ENCODE measurements at places on chromosomes 2 and 18. TPM values are rescaled to one million over a fixed set of nuclear protein-coding genes. Genes with fewer than 3 reads are reported as not detected.

LDLRAD4 gene
- 72.4 TPM for total RNA-seq

CFAP65 gene
- not detected for total RNA-seq

LOXHD1 gene
- total RNA-seq: 0.21 TPM

CDKL4 gene
- not detected for total RNA-seq

LIMS4 gene
- not detected for total RNA-seq

DSEL gene
- total RNA-seq: 0.82 TPM

ALPI gene
- total RNA-seq: not detected

TDRD15 gene
- total RNA-seq: not detected

ACTG2 gene
- total RNA-seq: 1.3 TPM

APLF gene
- 4.3 TPM for total RNA-seq

NFU1 gene
- 21.7 TPM for total RNA-seq

- DNase-seq: no peak
Observed at GRCh38 chr18:76515576-76515975, 20.5 kb upstream of the ZNF516 start.

GRCh38 chr2:106159866-106160785 lies 34.0 kb downstream of the UXS1 start:
- DNase-seq: peak; percentile 27

- DNase-seq: no peak
Observed at GRCh38 chr2:10054424-10054823, 11.1 kb downstream of the KLF11 start.

GRCh38 chr2:215137741-215138340 lies 585 bp downstream of the ABCA12 start:
- no peak for DNase-seq

DNA sequence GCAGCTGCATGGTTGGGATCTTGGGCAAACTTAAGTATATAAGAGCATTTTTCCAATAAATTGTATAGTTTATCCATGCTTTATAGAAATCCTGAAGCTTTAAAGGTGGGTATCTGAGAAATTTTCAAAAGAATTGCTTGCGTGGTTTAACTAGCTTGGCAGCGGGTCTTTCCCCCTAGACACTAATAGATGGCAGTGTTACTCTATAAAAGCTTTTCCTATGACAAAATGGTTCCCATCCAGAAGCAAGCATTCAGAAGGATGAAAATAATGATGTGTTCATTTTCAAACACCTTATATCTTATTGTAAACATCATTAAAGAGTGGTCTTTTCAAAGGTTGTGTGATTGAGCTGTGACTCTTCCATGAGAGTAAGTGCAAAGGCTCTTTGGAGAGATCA lies 45.9 kb downstream of the KDM3A start:
- DNase-seq: no peak

DNA sequence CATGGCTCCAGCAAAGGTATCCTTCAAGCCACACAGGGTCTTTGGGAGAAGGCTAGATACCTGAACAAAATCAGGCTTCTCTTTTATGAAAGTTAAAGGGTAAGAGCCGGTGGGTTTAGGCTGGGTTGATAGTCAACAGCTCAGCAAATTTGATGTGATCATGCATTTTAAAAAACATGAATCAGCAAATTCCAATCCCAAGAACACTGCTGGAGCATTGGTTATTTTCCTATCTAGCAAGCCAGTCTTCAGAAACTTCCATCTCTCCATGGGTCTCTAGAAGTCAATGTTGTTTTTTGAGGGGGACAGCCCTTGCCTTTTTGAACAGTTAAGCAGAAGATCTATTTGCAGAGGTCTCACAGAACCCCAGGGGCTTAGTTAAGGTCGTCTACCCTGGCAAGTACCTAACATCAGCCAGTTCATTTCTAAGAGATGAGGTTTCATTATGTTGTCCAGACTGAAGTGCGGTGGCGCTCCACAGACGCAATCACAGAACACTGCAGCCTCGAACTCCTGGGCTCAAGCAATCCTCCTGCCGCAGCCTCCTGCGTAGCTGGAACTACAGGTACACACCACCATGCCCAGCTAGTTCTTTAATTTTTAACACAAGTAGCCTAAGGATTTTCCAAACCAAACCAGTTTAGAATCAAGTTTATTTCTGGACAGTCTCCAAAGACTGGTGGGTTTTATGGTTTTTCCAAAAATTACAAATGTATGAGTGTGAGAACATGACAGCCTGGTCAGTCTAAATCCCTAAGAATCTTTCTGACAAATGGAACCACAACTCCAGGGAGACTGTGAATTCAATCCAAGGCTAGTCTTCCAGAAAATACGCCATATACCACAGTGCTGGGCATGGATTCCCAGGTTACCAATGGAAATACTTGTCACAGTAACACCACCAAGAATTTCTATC lies 4.1 kb upstream of the ZCCHC2 start:
- DNase-seq: no peak

GRCh38 chr2:112756207-112756606 lies 8.2 kb downstream of the CKAP2L start:
- DNase-seq: no peak

GRCh38 chr2:8334866-8335325 lies 347.0 kb upstream of the ID2 start:
- DNase-seq: no peak

GRCh38 chr2:80242355-80242910 lies 62.1 kb downstream of the LRRTM1 start:
- DNase-seq: no peak

GRCh38 chr18:76824145-76824676 lies 1.9 kb downstream of the ZNF236 start:
- DNase-seq: no peak

- DNase-seq: no peak
Observed at GRCh38 chr18:9695605-9696004, 12.5 kb upstream of the RAB31 start.

GRCh38 chr2:88131201-88131998 lies 3.5 kb upstream of the FABP1 start:
- DNase-seq: no peak

- no peak for DNase-seq
Observed at GRCh38 chr18:51092117-51092516, 62.1 kb downstream of the SMAD4 start.

GRCh38 chr2:146818122-146818521 lies 1026.7 kb upstream of the ACVR2A start:
- DNase-seq: no peak

GRCh38 chr18:66136039-66136438 lies 385.2 kb downstream of the CDH7 start:
- DNase-seq: no peak

GRCh38 chr2:206863196-206863595 lies 76.1 kb upstream of the CPO start:
- DNase-seq: no peak

- DNase-seq: no peak
Observed at GRCh38 chr2:237500681-237501424, 13.8 kb downstream of the MLPH start.

- no peak for DNase-seq
Observed at GRCh38 chr2:43538034-43538670, 57.7 kb downstream of the THADA start.

DNA sequence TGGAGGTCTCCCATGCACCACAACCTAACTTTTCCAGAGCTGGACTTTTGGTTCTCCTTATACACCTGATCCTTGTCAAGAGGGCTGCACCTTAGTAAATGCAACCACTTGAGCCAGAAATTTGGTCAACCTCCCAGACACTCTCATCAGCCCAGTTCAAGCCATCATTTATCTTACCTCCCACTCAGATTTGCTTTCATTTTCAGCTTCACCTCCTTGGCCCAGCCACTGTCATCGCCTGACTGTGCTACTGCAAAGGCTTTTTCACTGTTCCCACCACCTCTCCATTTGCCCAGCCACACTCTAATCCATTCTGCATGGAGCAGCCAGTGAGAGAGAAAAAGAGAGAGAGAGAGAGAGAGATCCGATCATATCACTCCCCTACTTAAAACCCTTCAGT lies 112.4 kb upstream of the DDX18 start:
- DNase-seq: no peak

DNA sequence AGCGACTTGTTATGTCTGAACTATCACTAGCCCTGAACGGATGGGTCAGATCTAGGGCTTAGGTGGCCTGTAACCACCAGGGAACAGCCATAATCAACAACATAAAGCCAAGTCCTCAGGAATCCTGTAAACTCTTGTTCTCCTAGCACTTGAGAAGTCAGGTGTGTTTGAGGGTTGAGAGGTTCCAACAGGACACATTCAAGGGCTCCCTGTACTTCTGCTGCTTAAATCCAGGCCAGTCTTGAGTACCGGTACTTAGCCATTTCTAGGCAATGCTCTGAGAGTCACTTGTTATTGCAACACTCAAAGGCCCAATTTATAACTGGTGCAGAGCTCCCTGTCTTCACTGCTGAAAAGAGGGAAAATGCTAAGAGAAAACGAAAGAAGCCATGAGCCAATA lies 21.6 kb upstream of the SLC40A1 start:
- DNase-seq: no peak

- no peak for DNase-seq
Observed at GRCh38 chr18:31197676-31198075, 35.0 kb upstream of the DSC1 start.

DNA sequence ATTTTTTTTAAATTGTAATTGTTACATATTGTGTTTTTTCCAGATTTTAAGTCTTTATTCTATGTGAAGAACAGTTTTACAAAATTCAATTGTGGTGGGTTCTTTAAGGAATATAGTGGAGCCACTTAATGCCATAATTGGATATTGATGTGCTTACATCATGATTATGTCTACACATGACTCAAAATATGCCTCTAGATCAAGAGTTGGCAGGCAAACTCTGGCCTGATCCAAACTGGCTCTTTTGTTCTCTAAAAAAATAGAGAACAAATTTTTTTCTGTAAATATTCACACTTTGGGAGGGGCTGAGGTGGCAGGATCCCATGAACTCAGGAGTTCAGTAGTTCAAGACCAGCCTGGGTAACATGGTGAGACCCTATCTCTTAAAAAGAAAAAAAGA lies 8.3 kb downstream of the EHBP1 start:
- DNase-seq: no peak

All from T-cell (primary cell).